G401 (cell line): ENCODE measurements at places on chromosomes 16 and 17.

- DNase-seq: no peak
Observed at GRCh38 chr17:80964859-80965580, 26.6 kb upstream of the CHMP6 start.

DNA sequence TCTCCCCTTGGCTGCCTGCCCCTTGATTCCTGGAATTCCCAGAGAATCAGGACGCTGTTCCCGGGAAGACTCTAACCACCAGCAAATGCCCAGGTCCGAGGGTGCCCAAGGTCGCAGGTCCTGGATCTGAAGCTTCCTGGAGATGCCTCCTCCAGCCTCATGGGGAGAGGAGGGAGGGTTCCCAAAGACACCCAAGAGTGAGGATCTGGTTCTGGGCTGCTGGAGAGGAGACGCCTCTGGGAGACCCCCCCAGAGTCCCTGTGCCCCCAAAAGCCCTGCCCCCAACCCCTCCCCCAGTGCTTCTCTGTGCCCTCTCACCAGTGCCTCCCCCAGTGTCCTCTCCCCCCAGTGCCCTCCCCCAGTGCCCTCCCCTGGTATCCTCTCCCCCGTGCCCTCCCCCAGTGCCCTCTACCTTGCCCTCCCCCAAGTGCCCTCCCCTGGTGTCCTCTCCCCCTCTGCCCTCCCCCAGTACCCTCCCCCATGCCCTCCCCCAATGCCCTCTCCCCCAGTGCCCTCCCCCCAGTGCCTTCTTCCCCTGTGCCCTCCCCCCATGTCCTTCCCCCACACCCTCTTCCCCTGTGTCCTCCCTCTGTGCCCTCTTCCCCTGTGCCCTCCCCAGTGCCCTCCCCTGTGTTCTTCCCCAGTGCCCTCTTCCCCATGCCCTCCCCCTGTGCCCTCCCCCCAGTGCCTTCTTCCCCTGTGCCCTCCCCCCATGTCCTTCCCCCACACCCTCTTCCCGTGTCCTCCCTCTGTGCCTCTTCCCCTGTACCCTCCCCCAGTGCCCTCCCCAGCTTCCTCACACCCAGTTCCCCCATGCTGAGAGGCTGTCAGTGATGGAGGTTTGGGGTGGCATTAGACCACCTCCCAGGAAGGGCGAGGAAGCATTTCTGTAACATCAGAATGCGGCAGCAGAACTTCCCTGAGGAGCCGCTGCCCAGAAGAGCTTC, 6.3 kb upstream of the SECTM1 start:
- DNase-seq: no peak

- DNase-seq: no peak
Observed at GRCh38 chr16:90008708-90009145, 10.5 kb downstream of the DBNDD1 start.

- DNase-seq: no peak
Observed at GRCh38 chr17:29848737-29849136, 81.3 kb downstream of the SSH2 start.
